ENCODE measurements at places on chromosomes 7 and 10.

DNA sequence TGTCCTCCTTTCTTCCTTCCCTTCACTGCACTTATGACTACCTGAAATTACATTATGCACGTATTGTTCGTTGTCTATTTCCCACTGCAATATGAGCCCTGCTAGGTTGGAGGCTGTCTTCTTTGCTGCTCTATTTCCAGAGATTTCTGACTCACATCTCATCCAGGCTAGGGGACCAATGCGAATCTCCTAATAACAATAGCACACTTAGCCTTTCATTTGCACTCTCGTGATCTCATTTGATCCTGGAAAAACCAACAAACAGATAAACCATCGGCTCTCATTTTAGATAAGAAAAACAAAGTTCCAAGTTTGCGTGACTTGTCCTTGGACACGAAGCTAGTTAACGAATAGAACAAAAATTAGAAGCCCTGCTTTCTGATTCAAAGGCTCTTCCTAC is 1.4 kb downstream of the ZNF438 start:
- no peak for DNase-seq

GRCh38 chr10:87782721-87783120 is 35.3 kb downstream of the ATAD1 start:
- DNase-seq, result no peak

DNA sequence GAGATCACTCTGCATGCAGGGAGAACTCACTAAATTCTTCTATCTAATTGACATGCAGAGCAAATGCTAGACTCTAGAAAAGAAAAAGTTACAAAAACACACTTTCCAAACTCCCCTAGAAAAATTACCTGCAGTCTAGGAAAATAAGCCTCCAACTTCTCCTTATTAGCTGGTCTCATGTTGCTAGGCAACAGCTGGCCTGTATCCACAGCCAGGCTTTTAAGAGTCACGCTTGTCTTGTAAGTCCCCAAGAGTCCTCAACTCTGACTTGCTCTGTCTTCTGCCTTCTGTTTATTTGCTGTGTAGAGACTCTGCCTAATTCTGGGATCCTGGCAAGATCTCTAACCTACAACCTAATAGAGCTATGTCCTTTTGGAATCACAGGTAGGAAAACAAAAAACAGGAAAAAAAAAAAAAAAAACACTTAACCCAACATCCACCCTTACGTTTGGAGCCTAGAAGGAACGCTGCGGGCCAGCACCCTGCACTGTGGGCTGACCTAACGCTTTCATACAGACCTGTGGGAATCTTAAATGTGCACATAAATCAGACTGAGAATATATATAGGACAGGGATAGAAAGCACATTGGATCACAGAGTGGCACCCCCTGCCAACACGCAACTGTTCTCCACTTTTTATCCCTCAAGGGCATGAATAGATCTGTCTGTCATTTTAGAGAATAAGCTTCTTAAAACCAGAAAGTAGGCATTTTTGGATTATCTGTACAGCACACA is 117.0 kb upstream of the PTPRZ1 start:
- DNase-seq, result no peak

- DNase-seq, result no peak
Measured at GRCh38 chr7:129780974-129781927, 169.7 kb downstream of the NRF1 start.

GRCh38 chr7:67917437-67917755 is 920.8 kb downstream of the TYW1 start:
- DNase-seq, result no peak

DNA sequence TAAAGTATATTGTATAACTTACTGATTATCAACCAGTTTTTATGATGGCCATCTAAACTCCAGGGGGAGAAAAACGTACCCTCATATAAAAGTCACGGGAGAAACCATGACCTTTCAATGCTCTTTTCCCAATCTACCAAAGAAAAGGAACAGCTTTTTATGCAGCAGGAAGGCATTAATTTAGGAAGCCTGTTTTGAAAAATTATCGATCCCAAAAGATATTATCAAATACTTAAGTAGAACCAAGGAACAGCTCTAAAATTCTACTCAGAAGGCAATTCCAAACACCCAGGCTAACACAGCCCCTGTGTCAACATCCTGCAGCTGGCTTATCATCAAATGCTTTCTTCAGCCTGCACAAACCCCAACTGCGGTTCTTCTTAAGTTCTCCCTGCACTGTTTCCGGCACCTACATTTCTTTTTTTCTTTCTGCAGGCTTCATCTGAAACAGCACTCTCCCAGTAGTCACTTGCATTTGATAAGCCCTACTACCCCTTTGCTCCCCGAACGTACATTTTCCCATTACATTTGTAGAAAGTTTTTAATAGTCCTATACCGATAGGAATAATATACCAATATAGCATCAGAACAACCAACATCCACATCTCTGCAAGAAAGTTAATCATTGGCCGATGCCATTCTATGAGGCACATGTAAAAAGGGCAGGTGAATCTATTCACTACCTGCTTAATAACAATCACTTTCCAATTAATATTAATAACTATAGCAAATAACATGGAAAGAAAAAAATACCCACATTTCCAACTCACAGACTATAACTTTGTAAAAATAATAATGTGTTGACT is 47.9 kb downstream of the PIP4K2A start:
- no peak for DNase-seq

GRCh38 chr10:124725171-124725631 is 19.0 kb downstream of the FAM53B start:
- DNase-seq, result no peak

GRCh38 chr10:132397671-132398565 is 918 bp downstream of the PWWP2B start:
- DNase-seq, result peak; percentile 25

GRCh38 chr7:117929237-117929636 is 56.0 kb upstream of the CTTNBP2 start:
- no peak for DNase-seq

- DNase-seq, result no peak
Measured at GRCh38 chr10:11245510-11245909, 227.8 kb downstream of the CELF2 start.

DNA sequence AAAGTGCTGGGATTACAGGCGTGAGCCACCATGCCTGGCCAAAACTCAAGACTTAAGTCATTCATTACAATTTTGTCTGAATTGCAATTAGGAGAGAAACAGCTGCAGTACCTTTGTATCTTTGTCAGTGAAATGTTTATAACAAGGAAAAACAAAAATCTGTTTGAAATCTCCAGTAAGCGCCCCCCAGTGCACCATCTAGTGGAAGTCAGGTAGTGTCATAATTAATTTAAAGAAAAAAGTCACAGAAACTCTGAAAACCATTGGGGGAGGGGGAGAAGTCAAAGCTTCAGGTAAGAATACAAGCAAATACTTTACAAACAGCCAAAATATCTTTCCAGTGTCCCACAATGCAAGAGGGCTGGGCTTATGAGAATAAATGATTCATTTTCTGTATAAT is 2.8 kb downstream of the MPP7 start:
- no peak for DNase-seq

GRCh38 chr7:95886501-95887090 is 114.2 kb downstream of the DYNC1I1 start:
- no peak for DNase-seq

- DNase-seq, result no peak
Measured at GRCh38 chr10:47380341-47381102, 3.6 kb downstream of the ZNF488 start.

DNA sequence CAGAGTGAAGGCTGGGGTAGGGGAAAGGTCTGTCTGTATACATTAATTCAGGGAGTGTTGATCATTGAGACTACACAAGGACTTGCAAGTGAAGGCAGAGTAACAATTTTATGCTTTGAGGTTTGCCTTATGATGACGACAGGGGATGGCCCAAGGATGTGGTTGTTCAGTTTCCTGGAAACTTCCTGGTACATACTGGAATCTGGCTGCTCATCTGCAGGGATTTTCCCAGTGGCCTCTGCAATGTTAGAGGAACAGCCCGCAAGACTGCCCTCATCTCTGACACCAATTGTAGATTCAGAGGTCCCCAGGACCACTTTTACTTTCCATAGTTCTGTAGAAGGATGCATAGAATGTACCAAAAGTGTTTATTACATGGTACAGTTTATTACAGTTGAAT is 189.6 kb downstream of the TMEM178B start:
- no peak for DNase-seq

Measured in activated T-helper 9 cell treated with anti-CD3 and anti-CD28 coated beads, Interleukin-2, amount 50 U/mL, for 16 hours (primary cell).